Neuronal stem cell (in vitro differentiated cells): ENCODE measurements at places on chromosomes 6 and 20.
A peak's percentile ranks its signal among the peaks of the same experiment; 100 is the strongest.

DNA sequence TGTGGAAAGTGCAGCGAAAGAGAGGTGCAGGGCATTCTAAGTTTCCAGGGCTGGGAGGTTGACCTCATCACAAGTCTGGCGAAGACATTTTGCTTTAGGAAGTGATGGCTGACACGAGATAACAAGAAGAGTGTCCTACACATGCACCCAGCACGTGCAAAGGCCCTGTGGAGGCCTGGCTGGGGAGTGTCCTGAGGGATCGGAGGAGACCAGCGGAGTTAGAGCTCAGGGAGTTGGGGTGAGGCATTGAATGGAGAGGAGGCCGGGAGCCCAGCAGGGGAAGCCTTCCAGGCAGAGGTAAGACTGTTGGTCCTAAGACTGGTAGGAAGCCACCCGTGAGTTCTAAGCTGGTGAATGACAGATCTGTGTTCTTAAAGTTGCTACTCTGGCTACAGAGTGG is 58.4 kb downstream of the PPP1R14C start:
- no peak for DNase-seq

GRCh38 chr6:78487401-78487800 is 379.9 kb upstream of the IRAK1BP1 start:
- no peak for DNase-seq

GRCh38 chr6:16974387-16974673 is 127.5 kb upstream of the STMND1 start:
- no peak for DNase-seq

- no peak for DNase-seq
Measured at GRCh38 chr6:37293426-37293825, 35.5 kb upstream of the TMEM217 start.

GRCh38 chr6:160668589-160668988 is 4.5 kb upstream of the LPA start:
- no peak for DNase-seq

DNA sequence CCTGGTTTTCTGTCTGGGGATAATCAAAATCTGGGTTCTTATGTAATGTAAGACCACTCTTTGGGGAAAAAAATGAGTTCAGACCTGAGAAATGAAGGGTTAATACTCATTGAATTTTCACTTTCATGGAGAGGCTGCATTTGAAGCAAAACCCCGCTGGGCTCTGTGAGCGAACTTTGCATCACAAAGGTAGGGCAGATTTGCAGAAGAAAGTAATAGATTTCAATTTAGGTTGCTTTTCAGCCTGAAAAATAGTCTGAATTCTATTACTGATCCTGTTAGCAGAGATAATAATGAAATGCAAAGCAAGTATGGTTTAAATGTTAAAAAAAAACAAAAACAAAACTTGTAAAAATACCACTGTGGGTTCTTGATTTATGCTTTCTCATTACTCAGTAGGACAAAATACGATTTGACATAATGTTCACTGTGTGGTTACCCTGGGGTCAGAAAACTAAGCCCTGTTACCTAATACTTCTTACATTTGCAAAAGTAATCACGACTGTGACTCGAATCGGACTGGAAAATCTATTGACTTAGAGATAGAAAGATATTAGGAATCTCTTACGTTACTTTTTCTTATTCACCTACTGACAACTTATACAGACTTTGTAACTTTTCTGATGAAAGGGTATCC is 72.2 kb downstream of the UST start:
- DNase-seq: peak; percentile 6

DNA sequence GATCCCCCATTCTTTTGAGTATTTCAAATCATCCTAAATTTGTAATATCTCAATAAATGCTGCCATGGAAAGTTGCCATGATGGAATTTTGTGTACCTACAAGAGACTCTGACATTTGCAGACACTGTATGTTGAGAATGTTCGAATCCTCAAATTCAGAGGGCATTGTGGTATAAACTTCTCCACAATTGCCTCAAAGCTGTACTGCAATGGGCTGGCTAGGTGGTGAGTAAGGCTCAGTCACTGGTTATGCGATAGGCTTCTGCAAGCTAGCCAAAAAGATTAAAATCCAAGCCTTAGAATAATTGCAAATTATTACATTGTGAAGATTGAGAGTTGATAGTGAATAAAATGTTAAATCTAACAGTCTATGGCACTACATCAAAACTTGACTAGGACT is 130.2 kb upstream of the CEP162 start:
- no peak for DNase-seq

DNA sequence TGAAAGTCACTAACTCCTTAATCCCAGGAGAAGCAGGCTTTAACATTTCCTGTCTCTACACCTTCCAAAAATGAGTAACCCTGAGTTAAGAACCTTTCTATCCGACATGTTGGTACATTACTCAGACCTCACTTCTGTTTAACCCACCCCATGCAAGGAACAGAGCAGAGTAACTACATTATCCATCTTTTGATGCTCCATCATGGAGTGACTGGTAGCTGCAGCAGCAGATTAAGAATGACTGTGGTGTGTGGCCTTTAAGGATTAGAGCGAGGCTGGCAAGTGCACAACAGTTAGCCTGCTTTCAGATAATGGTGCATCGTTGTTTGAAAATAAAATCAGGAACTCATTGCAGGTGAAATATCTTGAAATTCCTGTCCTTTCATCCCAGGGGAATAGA is 2.0 kb downstream of the TRAF3IP2 start:
- no peak for DNase-seq

DNA sequence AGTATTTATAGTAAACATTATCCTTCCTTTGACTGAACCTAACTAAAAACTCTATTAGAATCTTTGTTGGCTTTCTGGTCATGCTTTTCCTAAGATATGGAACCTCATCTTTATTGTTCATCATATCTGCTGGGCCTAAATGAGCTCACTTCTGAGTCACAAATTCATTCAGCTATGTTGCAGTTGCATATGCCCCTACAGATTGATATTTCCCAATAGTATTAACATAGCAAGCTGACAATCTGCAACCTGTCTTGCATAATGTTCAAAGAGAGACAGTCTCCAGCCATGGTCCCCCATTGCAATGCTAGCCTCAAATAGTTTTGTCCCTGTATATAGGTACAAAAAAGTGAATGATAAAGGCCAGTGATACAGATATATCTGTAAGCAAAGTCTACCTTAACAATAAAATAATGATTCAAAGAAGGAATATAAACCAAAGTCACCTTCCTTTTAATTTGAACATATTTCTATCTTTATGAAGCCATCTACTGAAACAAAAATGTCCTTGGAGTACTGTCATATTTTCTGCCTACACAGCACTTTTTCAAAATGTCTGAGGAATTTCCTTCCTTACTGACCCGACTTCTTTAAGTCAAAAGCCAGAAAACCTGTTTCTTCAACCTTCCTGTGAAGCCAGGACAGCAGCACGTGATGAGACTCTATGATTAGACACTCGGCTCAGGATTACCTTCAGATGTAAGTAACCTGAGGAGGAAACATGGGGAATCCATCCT is 140.7 kb downstream of the UBE3D start:
- DNase-seq: no peak

GRCh38 chr20:63347081-63347741 is 13.9 kb downstream of the CHRNA4 start:
- DNase-seq: no peak

GRCh38 chr6:132703936-132704335 is 9.9 kb downstream of the VNN1 start:
- DNase-seq: no peak

- DNase-seq: no peak
Measured at GRCh38 chr6:72175916-72176315, 289.6 kb downstream of the RIMS1 start.

- DNase-seq: no peak
Measured at GRCh38 chr20:9532069-9532838, 17.9 kb downstream of the LAMP5 start.

GRCh38 chr6:126302191-126302590 is 37.7 kb upstream of the CENPW start:
- no peak for DNase-seq

DNA sequence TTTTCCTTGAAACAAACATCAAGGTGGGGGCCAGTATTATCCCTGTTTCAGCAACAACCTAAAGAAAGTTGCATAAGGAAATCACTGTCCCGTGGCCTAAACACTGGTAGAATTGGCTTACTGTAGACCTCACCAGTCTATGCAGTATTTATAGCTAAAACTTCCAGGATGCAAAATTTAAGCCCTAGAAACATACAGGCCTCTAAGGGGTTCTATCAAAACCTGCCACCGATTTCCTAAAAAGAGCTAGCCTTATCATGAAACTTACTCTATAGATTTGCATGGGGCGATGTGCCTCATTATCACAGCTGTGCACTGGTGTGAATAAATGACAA is 84.3 kb upstream of the FOXQ1 start:
- DNase-seq: no peak

- no peak for DNase-seq
Measured at GRCh38 chr6:134550604-134551003, 232.7 kb upstream of the SGK1 start.

DNA sequence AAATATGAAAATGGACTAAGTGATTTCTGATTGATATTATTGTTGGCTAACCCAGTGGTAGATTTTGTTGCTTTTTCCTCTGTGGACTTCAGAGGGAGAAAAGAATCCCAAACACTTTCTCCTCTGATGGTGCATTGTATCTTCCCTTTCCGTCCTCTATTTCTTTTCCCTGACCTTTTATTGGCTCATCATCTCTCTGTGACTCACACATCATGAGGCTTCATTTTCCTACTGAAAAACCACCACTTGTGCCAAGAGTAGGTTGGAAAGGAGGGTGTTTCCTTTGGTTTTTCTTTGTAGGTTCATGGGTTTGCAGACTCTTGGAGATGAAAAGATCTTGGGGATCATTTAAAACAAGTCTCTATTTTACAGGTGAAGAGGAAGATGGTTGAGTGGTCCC is 311.7 kb upstream of the JAG1 start:
- no peak for DNase-seq

DNA sequence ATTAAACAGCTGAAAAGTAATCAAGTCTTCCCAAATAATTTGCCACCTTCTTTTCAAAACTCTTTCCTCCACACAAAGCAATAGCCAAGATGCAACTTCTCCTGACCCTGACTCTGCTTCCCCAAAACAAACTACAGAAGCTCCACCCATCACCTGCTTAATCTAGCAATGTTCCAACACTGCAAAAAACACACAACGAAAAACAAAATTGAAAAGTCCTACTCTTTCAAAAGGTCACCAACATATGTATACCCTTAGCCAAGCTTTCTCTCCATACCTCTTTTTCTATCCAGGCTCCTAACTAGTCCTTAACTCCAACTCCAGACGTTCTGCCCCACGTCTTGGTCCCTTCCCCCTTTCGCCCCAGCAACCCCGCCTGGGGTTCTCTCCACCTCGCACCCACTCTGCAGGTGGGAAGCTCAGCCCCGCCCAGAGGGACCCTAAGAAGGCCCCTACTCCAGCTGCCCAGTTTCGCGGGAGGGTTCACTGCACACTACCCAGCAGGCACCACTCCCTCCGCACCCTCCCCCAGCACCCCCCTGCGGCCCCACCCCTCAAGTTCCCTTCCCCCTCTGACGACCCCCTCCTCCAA is 717 bp downstream of the CSNK2A1 start:
- DNase-seq: no peak

- no peak for DNase-seq
Measured at GRCh38 chr6:97133067-97133466, 149.9 kb downstream of the MMS22L start.

DNA sequence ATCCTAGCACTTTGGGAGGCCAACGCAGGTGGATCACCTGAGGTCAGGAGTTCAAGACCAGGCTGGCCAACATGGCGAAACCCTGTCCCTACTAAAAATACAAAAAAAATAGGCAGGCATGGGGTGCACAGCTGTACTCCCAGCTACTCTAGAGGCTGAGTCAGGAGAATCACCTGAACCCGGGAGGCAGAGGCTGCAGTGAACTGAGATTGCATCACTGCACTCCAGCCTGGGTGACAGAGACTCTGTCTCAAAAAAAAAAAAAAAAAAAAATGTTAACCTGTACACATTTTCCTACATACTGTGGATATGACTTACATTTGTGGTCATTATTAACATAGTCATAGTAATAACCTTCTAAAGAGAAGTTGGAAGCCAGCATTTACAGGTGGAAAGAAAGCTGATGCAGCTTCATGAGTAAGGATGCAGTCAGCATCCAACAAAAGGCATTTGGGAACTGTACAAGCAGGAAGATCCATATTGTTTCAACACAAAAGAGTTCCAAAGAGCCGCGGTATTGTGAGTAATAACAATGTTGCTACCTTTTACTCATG is 186.2 kb downstream of the GPX5 start:
- DNase-seq: no peak

GRCh38 chr20:61739086-61739831 is 326.4 kb downstream of the TAF4 start:
- DNase-seq: no peak

DNA sequence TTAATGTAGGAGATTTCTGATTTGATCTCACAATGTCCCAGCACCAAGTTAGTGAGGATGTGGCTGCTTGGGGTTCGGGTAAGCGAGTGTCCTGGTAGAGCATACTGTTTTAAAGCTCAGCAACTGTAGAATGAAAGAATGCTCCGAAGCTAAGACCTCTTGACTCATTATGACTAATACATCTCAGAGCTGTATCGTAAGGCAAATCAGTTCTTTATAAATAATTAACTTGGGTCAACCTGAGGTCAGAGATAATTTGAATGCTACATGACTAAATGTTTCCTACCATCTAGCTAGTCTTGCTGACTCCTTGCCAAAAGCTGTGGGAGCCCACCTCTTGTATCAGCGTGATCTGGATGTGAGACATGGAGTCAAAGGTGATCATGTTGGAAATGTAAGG is 128.8 kb upstream of the PDE7B start:
- no peak for DNase-seq

DNA sequence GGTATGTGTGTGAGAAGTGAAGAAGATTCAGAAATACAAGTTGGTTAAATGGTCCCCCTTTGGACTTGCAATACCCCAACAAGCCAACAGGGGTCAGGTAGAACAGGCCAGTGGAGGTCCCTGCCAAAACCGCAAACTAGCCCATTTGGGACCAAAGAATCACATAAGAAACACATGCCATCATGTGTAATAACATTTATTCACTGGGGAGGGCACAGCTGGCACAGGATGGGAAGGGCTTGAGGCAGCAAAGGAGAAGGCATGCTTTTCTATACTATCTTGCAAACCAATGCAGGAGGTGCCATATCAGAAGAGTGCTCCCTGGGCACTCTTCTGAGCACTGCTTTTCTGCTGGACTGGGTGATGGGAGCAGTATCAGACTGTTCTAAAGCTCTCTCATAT is 116.1 kb upstream of the TRAF3IP2 start:
- no peak for DNase-seq

DNA sequence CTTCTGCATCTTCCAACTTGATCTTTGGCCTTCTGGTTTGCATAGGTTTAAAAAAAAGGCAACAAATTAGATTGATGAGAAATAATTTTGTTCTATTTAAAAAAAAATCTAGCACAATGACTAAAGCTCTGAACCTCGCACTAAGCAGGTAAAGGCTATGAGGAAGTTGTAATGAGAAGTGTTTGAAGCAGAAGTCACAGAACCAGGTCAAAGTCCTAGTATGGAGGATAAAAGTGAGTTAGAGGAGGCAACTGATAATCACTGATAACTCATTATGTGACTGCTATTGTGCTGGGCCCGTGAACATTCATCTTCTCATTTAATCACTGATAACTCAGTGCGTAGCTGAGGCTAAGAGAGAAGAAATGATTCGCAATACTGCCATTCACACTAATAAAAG is 46.1 kb upstream of the GFRAL start:
- DNase-seq: no peak

- no peak for DNase-seq
Measured at GRCh38 chr6:31831350-31832215, 4.0 kb downstream of the HSPA1B start.
